Brain microvascular endothelial cell (primary cell): ENCODE measurements at places on chromosomes 7 and 10.

GRCh38 chr7:26368542-26368941, 76.9 kb downstream of the SNX10 start:
- DNase-seq: no peak

- DNase-seq: peak; percentile 3
Observed at GRCh38 chr7:7639847-7640220, 718 bp upstream of the UMAD1 start.

- no peak for DNase-seq
Observed at GRCh38 chr10:79405995-79406515, 39.4 kb downstream of the ZCCHC24 start.

DNA sequence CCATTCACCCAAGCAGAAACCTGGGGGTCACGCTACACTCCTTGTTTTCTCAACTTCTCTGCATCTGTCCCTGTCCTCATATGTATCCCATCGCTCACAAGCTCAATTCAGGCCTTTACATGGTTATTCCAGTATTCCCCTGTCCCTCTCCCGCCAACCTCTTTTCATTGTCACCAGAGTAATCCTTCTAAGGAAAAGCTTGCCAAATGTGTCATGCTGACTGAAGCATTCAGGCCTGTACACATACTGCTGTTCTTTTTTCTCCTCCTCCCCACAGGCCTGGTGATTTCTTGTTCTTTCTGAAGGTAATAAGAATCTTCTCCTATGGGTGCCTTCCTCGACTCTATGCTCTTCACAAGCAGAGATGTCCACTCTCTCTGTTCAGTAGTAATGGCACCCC, 282.2 kb downstream of the PHTF2 start:
- no peak for DNase-seq

GRCh38 chr7:148014541-148014940, 576.0 kb upstream of the C7orf33 start:
- no peak for DNase-seq

GRCh38 chr7:18995811-18996426, 121.5 kb downstream of the TWIST1 start:
- no peak for DNase-seq

DNA sequence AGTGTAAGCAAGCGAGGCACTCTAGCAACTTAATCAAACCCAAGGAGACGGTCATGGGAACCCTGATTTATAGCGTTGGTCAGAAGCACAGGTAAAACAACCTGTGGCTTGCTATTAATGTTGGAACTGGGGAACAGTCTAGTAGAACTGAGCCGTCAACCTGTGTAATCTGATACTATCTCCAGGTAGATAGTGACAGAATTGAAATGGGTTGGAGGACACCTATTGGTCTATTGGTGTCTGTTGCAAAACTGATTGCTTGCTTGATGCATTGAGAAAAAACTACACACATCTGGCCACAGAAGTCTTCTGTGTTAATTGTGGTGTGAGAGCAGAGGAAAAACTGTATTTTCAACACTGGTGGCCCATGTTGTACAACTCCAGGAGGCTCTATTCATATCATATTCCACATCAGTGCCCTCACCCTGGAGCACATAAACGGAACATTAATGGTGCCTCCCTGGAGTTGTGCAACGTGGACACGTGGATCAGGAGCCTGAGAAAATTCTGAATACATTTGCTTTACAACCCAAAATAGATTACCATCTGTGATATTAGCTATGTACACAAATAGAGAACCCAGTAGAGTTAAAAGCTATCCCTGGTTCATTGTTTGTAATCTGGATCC, 112.2 kb downstream of the MYO3A start:
- DNase-seq: no peak

DNA sequence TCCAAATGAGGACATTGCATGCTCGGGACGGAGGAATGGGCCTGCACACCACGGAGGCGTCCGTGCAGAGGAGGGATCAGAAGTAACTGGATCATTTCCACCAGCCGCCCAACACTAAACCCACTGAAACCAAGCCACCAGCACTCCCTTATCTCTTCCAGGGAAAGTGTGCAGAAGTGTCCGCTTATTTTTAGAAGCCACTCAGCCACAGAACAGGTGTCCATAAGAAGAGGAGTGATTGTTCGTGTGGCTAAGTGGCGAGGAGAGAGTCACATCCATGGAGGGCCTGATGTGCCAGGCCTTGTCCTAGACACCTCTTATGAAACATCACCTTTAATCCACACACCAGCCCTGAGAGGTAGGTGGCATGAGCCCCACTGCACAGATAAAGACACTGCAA, 407.9 kb upstream of the NPVF start:
- no peak for DNase-seq

- DNase-seq: peak; percentile 45
Observed at GRCh38 chr10:4647109-4647785, 178.8 kb upstream of the AKR1E2 start.

DNA sequence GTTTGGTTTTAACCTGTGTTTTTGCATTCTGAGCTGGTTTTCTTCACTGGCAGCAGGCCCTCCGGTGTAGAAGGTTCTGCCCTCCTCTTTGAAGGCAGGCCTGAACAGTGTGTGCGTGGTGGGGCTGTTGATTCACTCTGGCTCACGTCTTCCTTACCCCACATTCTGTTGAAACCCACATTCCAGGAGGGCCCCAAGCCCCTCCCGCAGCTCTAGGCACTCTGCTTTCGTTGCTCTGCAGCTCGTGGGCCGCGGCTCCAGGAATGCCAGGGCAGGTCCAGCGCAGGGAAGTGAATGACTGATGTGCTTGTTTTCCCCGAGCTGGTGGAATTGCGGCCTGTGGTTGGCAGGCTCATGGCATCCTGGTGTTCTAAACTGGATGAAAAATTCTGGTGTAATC, 49.0 kb downstream of the HTRA1 start:
- DNase-seq: no peak

DNA sequence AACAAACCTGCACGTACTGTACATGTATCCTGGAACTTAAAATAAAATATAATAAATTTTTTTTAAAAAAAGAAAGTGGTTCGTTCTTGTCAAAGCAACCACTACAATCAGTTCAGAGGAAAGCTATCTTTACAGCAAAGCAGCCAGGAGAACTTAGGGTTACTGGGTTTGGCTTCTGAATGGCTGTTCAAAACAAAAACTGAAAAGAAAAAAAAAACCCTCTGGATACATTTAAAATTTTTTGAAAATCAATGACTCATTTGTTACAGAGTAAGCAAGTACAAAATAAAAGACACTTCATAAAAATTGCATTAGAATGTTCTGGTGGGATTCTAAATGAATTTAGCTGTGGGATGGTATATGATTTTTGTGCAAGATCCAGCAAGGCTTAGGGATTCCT, 28.6 kb upstream of the ADD3 start:
- no peak for DNase-seq
